Keratinocyte (primary cell): ENCODE measurements at places on chromosomes 2 and 18.

- no peaks in the 10 kb centered on the region for H3K27me3 ChIP-seq
- no peak for DNase-seq
- H3K27ac ChIP-seq = no peak overlapping the region
- no peaks in the 10 kb centered on the region for H3K36me3 ChIP-seq
- H3K4me1 ChIP-seq = peaks cover 6% of the 10 kb centered on the region
Measured at GRCh38 chr2:11347403-11347959, 3.0 kb upstream of the ROCK2 start.

GRCh38 chr2:200359552-200359951 lies 53.1 kb downstream of the SPATS2L start:
- H3K36me3 ChIP-seq = no peaks in the 10 kb centered on the region
- H3K4me1 ChIP-seq = peaks cover 10% of the 10 kb centered on the region
- DNase-seq = no peak
- no peak overlapping the region for H3K27ac ChIP-seq

DNA sequence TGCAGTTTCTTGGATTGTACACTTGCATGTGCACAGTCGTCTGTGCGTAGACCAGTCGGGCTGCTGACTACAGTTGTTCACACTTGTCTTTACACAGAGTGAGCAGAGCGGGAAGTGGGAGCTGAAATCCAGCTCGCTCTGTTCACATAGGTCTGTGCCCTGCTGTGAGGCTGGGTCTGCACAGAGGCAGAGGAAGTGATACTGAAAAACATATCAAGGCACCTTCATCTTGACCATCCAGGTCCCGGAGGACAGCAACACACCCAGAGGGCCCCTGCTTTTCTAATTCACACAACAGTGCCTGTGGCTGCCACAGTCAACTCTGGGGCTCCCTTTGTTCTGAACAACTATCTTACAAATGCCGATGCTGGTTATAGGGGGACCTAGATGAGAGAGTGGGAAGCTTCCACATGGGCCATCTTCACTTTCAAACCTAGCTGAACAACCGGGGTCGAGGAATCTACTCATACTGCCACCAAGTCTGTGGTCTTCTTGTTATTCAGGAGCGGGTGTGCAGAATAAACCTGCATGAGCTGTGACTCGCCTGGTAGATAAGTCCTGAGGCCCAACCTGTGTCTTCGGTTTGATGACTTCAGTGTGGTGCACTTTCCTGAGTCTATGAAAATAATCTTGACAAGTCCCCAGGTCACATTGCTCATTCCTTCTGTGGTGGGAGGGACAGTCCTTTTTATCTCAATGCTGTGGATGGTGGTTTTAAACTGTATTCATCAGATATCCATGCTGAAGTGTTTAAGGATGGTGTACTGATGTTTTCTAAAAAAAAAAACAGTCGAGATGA lies 3.5 kb upstream of the ADNP2 start:
- H3K27ac ChIP-seq = no peak overlapping the region
- no peak for DNase-seq
- no peaks in the 10 kb centered on the region for H3K36me3 ChIP-seq

DNA sequence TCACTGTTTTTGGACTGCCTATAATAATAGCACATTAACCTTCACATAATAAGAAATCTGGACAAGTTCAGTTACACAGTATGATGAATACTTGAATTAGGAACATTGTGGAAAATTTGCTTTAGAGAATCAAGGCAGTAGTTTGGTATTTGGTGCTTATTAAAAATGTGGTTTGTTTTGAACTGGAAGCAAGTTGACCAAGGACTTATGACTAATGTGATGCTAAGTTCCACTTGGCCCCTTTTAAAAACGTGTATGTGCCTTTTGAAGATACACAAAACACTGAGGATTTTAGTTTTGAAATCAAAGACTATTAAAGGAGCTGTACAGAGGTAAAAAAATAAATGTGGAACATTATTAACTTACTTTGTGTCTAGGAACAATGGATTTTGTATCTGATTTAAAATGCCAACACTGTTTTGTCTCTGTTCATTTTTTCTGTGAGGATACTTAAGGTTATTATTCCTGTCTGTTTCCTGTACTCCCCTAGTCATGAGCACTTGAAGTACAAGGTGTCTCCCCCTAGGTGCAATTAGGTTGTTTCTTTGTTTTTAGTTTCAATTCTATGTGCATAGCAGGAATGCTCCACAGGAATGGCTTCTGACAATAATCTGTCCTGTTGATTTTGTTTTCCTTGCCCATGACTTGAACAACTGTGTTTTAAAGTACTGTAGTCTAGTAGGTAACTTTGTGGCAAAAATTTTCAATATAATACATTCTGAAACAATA lies 49.6 kb upstream of the PTH2R start:
- no peak overlapping the region for H3K27ac ChIP-seq
- peaks cover 6% of the 10 kb centered on the region for H3K36me3 ChIP-seq
- no peaks in the 10 kb centered on the region for H3K4me1 ChIP-seq

DNA sequence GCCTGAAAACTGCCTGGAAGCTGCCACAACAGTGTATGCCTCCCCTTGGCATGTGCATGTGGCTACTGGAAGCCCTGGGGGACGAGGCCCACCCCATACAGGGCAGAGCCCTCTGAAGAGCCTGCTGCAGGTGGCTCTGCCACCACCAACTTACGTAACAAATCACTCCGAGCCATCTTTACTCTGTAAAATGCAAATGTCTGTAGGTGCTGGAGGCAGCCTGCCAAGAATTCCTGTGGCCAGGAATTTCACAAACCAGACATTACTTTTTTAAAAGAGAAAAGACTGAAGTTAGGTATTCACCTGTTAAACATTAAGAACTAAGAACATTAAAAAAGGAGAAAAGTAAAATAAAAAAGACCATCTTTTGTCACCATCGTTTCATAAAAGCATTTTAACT lies 106.3 kb downstream of the GPR39 start:
- peaks cover 5% of the 10 kb centered on the region for H3K4me1 ChIP-seq
- no peaks in the 10 kb centered on the region for H3K36me3 ChIP-seq
- DNase-seq = no peak
- H3K27ac ChIP-seq = no peak overlapping the region

- no peaks in the 10 kb centered on the region for H3K27me3 ChIP-seq
- peaks cover 52% of the 10 kb centered on the region for H3K4me1 ChIP-seq
- H3K36me3 ChIP-seq = no peaks in the 10 kb centered on the region
- DNase-seq = no peak
- no peak overlapping the region for H3K4me3 ChIP-seq
Measured at GRCh38 chr2:38093527-38094165, 17.7 kb upstream of the CYP1B1 start.
